ENCODE measurements at places on chromosomes 3 and 15. TPM values are rescaled to one million over a fixed set of nuclear protein-coding genes. Genes with fewer than 3 reads are reported as not detected.

PPM1M gene
- 9.7 TPM for total RNA-seq

SLC28A2 gene
- total RNA-seq, result 0.23 TPM

ATP8B4 gene
- not detected for total RNA-seq

TATDN2 gene
- 30.4 TPM for total RNA-seq

MED12L gene
- 2.8 TPM for total RNA-seq

Data from Panc1 (cell line).